Activated CD4-positive, alpha-beta T cell treated with anti-CD3 and anti-CD28 coated beads, Interleukin-2, amount 50 U/mL, for 24 hours (primary cell): ENCODE measurements at places on chromosomes 12 and 14.

DNA sequence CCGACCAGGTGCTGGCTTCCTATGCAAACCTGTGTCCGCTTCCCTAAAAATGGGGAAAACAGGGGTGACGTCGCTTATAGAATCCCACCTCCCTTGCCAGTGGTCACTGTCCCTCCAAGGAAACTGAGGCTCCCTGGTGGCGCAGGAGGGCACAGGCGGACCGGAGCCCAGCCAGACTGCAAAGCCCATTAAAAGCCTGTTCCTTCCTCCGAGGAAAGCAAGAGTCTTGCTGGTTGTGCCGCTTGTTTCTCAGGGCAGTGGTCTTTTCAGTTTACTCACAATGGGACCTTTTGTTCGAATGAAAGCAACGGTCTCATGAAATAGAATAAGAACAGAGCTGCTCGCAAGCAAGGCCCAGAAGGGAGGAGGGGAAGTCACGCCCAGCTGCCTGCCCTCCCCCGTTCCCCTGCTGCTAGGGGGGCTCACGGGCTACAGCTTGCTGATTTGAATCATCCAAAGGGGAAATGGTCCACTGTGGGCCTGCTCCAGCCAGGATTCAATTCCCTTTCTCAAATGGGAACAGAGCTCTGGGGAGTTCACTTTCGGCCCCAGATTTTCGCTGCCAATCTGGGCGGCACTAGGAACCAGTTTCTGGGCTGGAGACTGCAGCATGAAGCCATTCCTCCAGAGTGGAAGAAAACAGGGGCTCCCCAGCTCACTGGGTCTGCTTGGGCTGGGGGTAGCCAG, 4.6 kb upstream of the SELPLG start:
- no peak for DNase-seq

DNA sequence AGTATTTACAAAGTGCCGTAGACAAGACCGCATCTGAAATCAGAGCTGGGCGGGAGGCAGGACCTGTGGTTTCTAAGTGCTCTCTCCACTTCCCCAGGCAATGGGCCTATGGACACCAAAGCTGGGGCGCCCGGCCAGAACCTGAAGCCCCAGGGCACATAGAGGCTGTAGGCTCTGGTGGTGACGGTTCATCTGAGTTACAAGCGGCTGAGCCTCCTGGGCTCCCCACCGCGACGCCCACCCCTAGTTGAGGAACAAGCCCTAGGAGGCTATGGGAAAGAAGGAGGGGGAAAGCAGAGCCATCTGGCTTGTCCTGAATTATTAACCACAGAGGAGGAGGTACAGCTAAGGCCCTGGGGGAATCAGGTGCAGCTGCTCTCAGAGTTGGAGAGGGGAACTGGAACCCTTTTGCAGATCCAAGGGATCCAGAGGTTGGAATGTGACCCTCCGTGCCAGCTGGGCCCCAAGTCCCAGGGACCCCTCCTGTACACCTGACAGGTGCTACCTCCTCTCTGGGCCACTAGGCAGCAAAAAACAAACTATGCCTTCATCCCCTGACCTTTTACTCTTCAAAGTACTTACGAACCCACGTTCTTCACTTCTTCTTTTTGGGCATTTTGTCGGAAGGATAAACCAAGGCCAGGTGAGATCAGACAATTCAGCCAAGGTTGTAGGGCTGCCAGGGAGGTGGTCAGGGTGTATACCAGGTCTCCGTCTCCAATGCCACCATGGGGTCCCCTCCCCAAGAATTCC, 77.2 kb downstream of the ARL6IP4 start:
- DNase-seq, result no peak

GRCh38 chr14:81871706-81872105, 338.1 kb upstream of the SEL1L start:
- DNase-seq, result no peak

GRCh38 chr12:15208871-15209656, 12.2 kb downstream of the RERG start:
- DNase-seq, result no peak

DNA sequence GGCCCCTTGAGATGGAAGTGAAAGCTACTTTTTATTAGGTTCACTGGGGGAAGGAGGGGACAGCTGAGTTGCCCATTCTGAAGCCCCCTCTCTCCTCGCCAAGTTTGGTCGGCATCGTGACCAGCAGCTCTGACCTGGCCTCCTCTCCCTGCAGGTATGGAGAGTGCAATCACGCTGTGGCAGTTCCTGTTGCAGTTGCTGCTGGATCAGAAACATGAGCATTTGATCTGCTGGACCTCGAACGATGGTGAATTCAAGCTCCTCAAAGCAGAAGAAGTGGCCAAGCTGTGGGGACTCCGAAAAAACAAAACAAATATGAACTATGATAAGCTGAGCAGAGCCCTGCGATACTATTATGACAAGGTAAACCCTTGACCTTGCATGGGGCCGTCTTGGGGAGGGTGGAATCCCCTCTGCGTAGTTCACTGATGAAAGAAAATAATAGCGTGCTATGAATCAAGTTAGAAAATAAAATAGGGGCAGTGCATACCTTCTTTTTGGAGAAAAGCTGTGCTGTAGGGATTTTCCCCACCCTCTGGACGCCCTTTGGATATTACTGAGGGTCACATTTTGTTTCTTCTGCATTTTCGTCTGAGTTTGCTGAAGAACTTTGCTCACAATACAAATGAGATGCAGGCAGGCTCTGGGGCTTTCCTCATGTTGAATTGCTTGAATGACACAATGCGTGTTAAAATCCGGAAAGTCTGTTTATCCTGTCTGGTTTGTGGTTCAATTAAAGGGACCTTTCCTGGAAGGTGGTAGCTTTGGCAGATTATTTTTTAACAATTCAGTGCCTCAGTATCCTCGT, 29.4 kb downstream of the ELK3 start:
- DNase-seq, result no peak

GRCh38 chr12:20629414-20630156, 65.5 kb upstream of the SLCO1C1 start:
- DNase-seq, result no peak

DNA sequence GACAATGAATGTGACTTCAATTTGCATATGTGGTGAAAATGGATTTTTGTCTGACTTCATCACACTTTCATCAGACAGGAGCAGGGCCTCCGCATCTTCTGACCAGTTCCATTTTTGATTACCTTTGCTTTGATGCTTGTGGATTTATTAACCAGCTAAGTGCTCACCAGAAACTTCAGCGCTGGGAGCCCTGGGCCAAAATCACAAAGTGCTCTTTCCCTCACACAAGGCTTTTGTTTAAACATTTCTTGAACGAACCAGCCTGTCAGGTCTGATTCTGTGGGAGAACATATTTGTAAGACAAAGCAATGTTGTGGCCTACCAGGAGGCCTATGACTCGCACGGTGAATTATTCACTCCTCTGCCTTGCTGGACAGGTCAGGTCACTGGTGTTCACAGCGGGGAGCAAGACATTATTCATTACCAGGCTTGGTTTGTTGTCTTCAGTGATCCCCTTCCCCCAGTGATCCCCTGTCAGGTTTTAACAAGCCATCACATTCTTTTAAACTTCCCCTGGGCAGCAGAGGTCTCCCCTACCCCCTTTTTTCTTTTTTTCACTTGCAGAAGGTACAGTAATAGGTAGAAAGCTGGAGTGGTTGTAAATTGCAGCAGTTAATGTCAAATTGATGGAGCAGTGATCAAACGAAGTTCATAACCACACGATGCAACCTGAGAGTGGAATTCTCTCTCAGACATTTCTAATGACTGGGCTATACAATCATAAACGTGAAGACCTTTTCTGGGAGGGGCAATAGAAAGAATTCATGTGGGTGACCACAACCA, 167.5 kb upstream of the PRICKLE1 start:
- no peak for DNase-seq

DNA sequence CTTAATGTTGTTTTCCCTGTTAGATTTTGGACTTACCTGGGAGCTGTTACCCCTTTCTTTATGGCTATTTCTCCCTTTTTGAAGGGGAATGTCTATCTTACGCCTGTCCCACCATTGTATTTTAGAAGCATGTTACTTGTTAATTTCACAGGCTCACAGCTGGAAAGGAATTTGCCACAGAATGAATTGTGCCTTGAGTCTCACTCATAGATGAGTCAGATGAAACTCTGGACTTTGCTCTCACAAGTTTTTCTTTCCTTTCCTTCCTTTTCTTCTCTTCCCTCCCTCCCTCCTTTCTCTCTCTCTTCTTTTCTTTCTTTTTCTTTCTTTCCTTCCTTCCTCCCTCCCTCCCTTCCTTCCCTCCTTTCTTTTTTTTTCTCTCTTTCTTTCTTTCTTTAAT, 9.3 kb upstream of the ATF7IP start:
- no peak for DNase-seq

DNA sequence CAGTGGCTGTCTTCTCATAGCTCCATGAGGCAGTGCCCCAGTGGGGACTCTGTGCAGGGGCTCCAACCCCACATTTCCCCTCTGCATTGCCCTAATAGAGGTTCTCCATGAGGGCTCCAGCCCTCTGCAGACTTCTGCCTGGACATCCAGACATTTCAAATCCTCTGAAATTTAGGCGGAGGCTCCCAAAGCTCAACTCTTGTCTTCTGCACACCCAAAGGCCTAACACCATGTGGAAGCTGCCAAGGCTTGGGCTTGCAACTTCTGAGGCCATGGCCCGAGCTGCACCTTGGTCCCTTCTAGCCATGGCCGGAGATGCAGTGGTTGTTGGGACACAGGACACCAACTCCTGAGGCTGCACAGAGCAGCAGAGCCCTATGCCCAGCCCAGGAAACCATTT, 20.5 kb upstream of the PPP2R5C start:
- DNase-seq, result no peak

DNA sequence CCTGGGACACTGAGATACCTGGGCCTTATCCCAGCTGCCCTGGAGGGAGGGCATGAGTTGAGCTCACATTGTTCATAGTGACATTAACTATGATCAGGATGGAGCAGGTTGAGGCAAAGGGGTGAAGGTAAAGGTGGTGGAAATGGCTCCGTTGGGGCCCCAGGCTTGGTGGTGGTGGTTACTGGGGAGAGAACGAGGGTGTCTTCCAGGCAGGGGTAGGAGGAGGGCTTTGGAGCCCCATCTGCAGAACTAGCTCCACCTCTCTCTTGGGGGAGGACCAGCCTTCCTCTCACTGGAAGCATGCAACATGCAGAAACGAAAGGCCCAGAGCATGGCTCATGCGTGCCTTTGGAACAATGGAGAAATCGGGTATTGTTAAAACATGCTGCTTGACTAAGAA, 217.0 kb downstream of the SLC41A2 start:
- no peak for DNase-seq
